Pancreas (tissue), 10 donors: ENCODE measurements at places on chromosomes 2 and 18.

- DNase-seq, result no peak
Observed at GRCh38 chr2:110903548-110903947, 171.2 kb downstream of the ACOXL start.

DNA sequence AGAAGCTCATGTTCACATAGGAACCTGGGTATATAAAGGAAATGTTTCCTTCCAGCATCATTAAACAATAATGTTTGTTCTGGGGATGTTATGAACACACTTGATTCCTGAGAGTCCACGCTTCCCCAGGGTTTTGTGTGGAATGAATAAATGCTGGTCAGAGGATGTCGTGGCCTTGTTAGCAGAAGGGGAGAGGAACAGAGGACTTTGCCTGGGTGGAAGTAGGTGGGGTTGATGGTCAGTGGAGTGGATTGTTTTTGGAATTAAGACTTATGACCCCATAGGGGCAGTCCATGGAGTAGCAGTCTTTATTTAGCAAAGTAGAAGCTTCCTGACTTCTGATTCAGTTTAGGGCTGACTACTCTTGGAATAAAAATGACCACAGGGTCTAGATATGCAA, 139.6 kb downstream of the MYO1B start:
- DNase-seq, result no peak

DNA sequence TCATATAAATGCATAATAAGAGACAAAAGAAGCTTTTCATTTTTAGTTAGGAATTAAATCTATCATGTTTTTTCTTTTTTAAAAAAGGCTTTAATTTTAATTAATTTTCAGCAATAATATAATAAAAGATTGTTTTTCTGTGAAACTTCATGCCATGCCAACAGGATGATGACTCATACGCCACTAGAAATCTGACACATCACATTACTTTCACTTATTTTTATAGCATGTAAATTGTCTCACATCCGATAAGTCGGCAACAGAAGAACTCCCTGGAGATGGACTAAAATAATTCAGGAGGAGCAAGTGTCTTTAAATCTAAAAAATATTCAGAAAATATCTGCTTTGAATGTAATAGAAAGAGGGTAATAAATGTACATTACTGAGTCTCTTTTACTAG, 1024.2 kb upstream of the ACVR2A start:
- no peak for DNase-seq

GRCh38 chr18:64149916-64150438, 1.1 kb upstream of the LINC00305 start:
- no peak for DNase-seq
